Activated CD4-positive, alpha-beta memory T cell treated with anti-CD3 and anti-CD28 coated beads, Interleukin-2, amount 10 ng/mL, durations not matched to agents 7 days and 5 days (primary cell): ENCODE measurements at places on chromosomes 11 and 22. TPM values are rescaled to one million over a fixed set of nuclear protein-coding genes. Genes with fewer than 3 reads are reported as not detected.

DNA sequence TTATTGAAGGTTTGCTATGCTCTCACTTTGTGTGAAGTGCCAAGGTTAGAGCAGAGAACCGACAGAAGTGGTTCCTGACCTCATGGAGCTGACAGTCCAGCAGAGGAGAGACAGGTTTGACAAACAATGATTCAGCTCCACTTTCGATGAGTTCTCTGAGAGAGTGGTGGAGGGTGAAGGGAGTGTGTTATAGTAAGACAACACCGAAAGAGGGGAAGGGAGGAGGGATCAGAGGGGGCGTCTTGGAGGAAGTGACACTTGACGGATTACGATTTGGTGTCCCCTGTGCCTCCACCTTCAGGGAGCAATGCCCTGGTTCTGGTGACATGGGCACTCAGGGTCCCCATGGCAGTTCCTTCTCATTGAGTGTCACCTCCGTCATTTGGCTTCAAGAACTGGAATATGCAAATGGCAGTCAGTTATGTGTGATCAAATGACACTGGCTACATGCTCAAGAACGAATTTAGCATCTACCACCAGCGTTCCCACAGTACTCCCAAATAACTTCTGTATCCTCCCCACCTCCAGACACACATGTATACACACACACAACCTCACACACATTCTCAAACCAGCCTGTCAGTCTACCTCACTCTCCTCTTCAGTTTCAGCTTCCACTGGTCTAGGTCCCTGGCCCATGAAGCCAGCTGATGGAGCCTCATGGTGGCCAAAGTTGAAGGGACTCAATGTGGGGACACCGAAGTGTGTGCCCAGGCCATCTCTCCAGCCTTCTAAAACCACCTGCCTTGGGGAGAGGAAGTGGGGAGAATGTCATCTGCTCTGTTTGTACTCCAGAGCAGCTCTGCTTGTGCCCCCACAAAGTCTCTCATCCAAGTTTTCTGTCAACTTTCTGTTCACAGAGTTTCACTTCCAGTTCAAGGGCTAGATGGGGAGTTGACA lies 31.4 kb upstream of the NUP160 start:
- no peak overlapping the region for H3K27ac ChIP-seq
- peaks cover 14% of the 10 kb centered on the region for H3K36me3 ChIP-seq
- no peak overlapping the region for H3K4me3 ChIP-seq
- no peak for DNase-seq
- H3K27me3 ChIP-seq: peaks cover 3% of the 10 kb centered on the region
- peaks cover 11% of the 10 kb centered on the region for H3K4me1 ChIP-seq

The SCUBE1 gene
- 0.20 TPM for total RNA-seq

The LARGE2 gene
- total RNA-seq: 1.1 TPM

GRCh38 chr11:97574976-97575665 lies 1185.3 kb downstream of the JRKL start:
- no peak overlapping the region for H3K4me3 ChIP-seq
- H3K36me3 ChIP-seq: no peaks in the 10 kb centered on the region
- H3K27me3 ChIP-seq: no peaks in the 10 kb centered on the region
- H3K4me1 ChIP-seq: no peaks in the 10 kb centered on the region

The KCNE3 gene
- total RNA-seq: not detected

- H3K36me3 ChIP-seq: no peaks in the 10 kb centered on the region
- H3K27ac ChIP-seq: no peak overlapping the region
- no peaks in the 10 kb centered on the region for H3K4me1 ChIP-seq
- DNase-seq: no peak
- H3K4me3 ChIP-seq: no peak overlapping the region
- peaks cover 11% of the 10 kb centered on the region for H3K27me3 ChIP-seq
Measured at GRCh38 chr22:35524966-35525686, 15.5 kb upstream of the RASD2 start.

DNA sequence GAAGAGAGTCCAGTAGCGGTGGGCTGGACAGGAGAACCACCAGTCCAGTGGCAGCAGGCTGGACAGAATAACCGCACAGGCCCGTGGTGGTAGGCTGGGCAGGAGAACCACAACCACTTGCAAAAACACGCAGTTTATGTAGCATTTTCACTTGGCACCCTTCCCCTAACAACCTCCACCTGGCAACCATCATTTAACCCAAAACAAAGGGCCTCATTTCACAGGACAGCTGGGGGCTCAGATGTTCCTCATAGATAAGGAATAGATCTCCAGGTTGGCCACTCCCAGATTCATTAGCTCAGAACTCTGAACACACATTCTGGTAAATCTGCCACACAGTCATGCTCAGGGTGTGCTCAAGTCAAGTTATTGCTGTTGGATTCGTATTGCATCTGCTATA lies 41.2 kb downstream of the SYTL2 start:
- DNase-seq: no peak
- no peak overlapping the region for H3K27ac ChIP-seq
- no peaks in the 10 kb centered on the region for H3K27me3 ChIP-seq
- peaks cover 36% of the 10 kb centered on the region for H3K36me3 ChIP-seq

DNA sequence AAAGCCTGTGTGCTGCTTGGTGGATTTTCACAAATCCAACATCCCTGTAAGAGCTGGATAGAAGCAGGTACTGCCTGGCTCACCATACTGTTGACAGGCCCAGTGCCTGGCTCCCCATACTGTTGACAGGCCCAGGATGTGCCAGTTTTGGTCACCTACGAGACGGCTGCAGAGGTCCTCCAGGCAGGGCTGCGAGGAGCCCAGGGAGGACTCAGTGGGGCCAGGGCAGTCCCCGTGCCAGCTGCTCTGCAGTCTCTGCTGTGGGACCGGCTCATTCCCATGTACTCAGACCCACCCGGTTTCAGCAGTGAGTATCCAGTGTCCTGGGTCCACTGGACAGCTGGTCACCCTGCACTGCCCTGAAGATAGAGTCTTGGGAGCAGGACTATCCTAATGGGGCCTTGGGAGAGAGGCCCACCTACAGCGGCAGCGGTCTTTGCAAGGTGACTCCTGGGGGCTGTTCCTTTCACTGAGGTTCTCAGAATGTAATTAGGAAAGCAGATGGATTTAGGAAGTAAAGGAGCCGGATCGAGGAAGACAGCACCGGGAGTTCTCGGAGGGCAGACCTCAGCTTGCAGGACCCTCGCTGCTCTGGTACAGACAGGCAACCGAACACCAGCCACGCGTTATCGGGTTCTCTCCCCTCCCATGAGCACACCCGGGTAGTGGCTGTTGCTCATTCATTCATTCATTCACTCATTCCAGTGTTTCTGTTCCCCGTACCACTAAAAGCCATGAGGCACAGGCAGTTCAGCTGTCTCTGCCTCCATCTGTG lies 106.1 kb downstream of the CTTN start:
- H3K27me3 ChIP-seq: no peaks in the 10 kb centered on the region
- H3K4me3 ChIP-seq: no peak overlapping the region
- no peak overlapping the region for H3K27ac ChIP-seq
- DNase-seq: no peak
- no peaks in the 10 kb centered on the region for H3K36me3 ChIP-seq

The C11orf24 gene
- 27.4 TPM for total RNA-seq

The MRGPRF gene
- total RNA-seq: not detected

DNA sequence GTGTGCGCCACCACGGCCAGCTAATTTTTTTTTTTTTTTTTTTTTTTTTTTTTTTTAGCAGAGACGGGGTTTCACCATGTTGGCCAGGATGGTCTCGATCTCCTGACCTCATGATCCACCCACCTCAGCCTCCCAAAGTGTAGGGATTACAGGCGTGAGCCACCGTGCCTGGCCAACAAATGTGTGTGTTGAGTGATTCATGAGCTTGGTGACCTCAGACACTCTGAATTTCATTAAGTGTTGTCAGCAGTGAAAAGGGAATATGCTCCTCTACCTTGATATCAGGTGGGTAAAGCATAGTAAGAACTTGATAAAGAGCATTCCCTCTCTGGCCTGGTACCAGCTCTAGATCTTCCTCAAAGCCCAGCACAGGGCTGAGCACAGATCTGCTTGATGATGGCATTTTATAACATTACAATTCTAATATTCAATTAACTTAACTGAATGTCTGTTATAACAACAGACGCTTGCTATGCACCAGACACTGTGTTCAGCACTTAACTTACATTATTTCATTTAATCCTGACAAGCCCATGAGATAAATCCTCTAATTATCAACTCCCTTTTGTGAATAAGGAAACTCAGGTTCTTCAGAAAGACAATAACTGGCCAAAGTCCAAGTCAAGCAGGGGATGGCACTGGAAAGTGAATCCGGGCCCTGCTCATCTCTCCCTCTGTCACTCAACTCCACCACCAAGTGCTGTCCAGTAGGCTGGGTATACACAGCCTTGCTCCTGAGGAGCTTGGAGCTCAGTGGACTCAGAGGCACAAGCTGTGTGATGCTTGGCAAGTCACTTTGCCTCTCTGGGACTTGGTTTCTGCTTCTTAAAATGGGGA lies 13.0 kb downstream of the TBC1D10A start:
- H3K4me1 ChIP-seq: peaks cover 93% of the 10 kb centered on the region
- no peak for DNase-seq
- no peak overlapping the region for H3K4me3 ChIP-seq
- peaks cover 55% of the 10 kb centered on the region for H3K36me3 ChIP-seq
- peak overlapping the region; percentile 1 for H3K27ac ChIP-seq

GRCh38 chr11:43493431-43493830 lies 134.7 kb downstream of the TTC17 start:
- H3K36me3 ChIP-seq: peaks cover 54% of the 10 kb centered on the region
- no peak for DNase-seq
- no peaks in the 10 kb centered on the region for H3K4me1 ChIP-seq
- H3K27ac ChIP-seq: no peak overlapping the region
- H3K27me3 ChIP-seq: no peaks in the 10 kb centered on the region

DNA sequence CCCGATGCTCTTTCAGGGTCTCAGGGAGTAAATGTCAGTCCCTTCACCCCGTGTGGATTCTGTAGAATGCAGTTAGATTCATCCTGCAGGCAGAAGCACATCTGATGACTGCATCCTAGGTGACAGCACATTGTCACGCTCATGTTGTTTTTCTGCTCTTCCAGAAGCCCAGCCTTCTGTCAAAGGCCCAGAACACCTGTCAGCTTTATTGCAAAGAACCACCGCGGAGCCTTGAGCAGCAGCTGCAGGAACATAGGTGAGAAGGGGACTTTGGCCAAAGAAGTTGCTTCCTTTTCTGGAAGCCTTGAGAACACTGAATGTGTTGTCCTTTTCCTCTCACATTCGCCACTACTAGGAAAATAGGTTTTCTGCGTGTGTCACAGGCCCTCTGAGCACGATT lies 43.7 kb downstream of the PPP2R1B start:
- peaks cover 28% of the 10 kb centered on the region for H3K36me3 ChIP-seq
- H3K27me3 ChIP-seq: no peaks in the 10 kb centered on the region
- no peak for DNase-seq
- no peaks in the 10 kb centered on the region for H3K4me1 ChIP-seq

The RBMXL2 gene
- total RNA-seq: not detected

The ELFN2 gene
- total RNA-seq: 0.28 TPM

DNA sequence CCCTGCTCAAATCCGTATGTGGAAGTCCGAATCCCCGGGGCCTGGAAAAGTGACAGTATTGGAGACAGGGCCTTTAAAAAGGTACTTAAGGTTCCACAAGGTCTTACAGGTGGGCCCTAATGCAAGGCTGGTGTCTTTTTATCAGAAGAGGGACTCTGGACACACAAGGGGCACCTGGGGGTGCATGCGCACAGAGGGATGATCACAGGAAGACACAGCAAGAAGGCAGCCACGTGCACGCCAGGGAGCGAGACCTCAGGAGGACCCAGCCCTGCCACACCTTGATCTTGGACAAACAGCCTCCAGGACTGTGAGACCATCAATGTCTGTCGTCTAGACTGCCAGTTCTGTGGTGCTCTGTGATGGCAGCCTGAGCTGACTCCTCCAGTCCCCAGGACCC lies 96.5 kb downstream of the SHANK2 start:
- no peak for DNase-seq
- H3K4me3 ChIP-seq: no peak overlapping the region
- H3K27me3 ChIP-seq: peaks cover 6% of the 10 kb centered on the region
- no peaks in the 10 kb centered on the region for H3K4me1 ChIP-seq

- H3K4me3 ChIP-seq: no peak overlapping the region
- peaks cover 13% of the 10 kb centered on the region for H3K27me3 ChIP-seq
- peaks cover 4% of the 10 kb centered on the region for H3K4me1 ChIP-seq
- no peak for DNase-seq
- no peak overlapping the region for H3K27ac ChIP-seq
Measured at GRCh38 chr22:46531581-46532175, 5.7 kb downstream of the CELSR1 start.

GRCh38 chr11:44814881-44815592 lies 88.3 kb downstream of the TSPAN18 start:
- H3K4me3 ChIP-seq: no peak overlapping the region
- no peaks in the 10 kb centered on the region for H3K36me3 ChIP-seq
- no peak for DNase-seq
- H3K27me3 ChIP-seq: no peaks in the 10 kb centered on the region
- H3K27ac ChIP-seq: no peak overlapping the region

- H3K36me3 ChIP-seq: no peaks in the 10 kb centered on the region
- no peaks in the 10 kb centered on the region for H3K27me3 ChIP-seq
- H3K4me3 ChIP-seq: no peak overlapping the region
- H3K27ac ChIP-seq: no peak overlapping the region
Measured at GRCh38 chr22:18978506-18978905, 42.4 kb upstream of the PRODH start.

DNA sequence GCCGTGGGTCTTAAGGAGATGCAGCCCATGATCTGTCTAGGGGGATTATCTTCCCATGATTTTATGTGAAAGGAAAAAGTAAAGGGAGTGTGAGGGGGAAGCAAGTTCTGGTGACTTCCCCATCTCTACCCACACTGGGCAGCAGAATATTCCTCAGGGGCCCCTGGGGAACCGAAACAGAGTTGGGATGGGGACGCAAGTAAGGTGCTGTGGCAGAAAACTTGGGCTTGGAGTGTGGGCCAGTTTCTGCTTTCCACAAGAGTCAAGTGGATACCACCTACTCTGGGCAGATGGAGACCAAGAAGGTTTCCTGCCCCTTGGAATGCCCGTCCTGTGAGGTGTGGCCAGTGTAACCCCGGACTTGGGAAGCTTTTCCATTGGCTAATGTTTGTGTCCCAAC lies 64.4 kb downstream of the SGSM3 start:
- H3K4me1 ChIP-seq: peaks cover 26% of the 10 kb centered on the region
- H3K27me3 ChIP-seq: no peaks in the 10 kb centered on the region
- DNase-seq: no peak
- H3K4me3 ChIP-seq: no peak overlapping the region

The OR51E2 gene
- not detected for total RNA-seq

DNA sequence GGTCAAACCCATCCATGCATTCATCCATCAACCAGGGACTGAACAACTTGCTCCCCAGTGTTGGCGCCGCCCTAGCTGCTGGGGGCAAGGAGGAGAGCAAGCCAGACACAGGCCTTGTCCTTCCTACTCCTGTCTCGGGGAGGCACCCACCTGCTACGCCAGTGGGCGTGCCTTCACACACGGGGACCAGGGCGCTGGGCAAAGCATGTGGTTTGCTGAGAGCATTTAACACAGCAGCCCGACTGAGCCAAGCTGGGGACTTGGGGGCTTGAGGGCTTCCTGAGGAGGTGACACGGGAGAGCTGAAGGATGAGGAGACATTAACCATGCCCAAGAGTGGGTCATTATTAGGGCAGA lies 30.6 kb downstream of the CACNA1I start:
- peak overlapping the region; percentile 23 for H3K27ac ChIP-seq
- no peak for DNase-seq
- no peak overlapping the region for H3K4me3 ChIP-seq
- H3K27me3 ChIP-seq: peaks cover 36% of the 10 kb centered on the region

DNA sequence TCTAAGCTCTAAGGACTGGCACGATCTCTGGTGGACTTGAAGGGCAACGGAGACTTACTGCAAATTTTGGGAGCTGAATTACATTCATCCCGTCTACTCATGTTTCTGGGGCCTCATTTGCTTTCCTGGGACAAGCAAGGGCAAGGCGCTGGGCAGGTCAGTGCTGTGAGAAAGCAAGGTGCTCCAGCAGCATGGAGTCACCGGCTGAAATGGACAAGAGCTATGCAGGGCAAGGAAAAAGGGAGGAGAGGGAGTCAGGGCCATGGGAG lies 25.6 kb downstream of the FLI1 start:
- peak overlapping the region; percentile 67 for H3K4me3 ChIP-seq
- peak overlapping the region; percentile 92 for H3K27ac ChIP-seq
- peaks cover 98% of the 10 kb centered on the region for H3K4me1 ChIP-seq
- peaks cover 60% of the 10 kb centered on the region for H3K36me3 ChIP-seq
- H3K27me3 ChIP-seq: no peaks in the 10 kb centered on the region
